ENCODE measurements at places on chromosomes 12 and 14.

DNA sequence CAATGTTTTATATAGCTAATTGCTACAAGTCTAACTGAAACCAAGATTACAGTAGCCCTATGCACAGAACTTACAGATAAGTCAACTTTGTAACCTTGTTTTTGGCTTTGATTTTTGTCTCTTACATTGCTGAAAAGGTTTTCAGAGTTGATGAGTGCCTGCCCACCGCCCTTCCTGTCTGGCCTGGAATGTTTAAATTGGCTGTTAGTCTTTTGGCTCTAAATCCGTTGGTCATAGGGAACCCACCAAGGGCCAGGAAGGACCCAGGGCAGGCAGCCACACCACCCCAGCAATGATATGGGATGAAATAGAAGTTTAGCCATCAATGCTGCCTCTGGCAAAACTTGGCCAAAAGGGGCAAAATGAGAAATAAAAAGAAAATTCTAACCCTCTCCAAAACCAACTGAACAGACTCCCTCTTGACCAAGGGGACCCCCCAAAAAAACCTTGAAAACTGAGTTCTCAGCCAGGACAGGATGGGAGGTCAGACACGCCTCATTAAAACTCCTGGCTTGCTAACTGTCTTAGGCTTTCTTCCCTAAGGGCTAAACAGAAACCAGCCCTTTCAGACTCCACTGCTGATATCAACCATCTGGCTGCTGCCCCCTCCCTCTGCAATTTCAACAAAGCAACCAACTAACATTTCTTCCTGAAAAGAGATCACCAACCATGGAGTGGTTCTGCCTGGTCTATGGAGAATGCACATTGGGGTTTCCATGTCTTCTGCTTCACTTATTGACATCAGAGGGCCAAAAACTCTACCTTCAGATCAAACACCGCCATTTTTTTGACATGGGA lies 242.1 kb upstream of the NOS1 start:
- no peak for DNase-seq

- peak; percentile 94 for DNase-seq
Measured at GRCh38 chr12:113299619-113300237, 35.2 kb downstream of the SLC8B1 start.

DNA sequence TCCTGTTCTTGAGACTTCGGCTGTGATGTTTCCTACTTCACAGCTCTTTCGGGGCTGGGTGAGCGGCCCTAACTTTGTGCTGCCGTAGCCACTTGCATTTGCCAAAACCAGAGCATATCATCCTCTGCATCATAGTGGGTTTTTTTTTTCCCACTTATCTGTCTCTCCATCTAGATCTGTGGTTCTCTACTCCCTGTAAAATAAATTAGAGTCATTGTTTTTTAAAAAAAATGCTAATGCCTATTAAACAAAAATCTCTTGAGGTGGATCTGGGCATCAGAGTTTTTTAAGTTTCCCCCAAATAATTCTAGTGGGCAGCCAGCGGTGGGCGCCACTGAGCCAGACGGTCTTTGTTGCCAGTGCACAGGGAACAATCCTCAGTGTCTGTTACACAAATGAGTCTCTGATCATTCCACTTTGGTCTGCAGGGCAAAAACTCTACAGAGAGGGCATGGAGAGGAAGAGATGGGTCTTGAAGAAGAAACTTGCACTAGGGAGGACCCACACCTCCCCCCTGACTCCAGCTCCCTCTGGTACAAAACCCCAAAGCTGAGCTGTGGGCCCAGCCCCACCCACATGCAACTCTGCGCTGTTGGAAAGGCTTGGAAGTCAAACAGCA lies 62.4 kb upstream of the BCL2L14 start:
- no peak for DNase-seq

DNA sequence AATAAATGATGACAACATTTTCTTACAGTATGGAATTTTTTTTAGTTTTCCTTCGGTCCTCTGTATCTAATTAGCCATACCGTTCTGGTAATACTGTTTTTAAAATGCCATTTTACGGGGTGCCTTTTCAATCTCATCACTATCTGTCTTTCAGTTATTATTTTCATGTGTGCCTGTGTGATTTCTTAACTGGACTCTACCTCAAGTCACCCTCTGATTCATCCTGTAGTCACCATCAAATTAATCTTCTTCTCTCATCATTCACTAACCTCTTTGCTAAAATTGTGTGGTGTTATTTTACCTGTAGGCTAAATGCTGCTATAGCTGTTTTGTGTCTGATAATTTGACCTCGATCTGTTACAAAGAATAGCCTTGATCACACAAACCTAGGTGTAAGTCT lies 16.0 kb upstream of the CCT2 start:
- DNase-seq, result peak; percentile 78

- DNase-seq, result no peak
Measured at GRCh38 chr12:29750131-29750927, 33.4 kb downstream of the TMTC1 start.

GRCh38 chr14:88681755-88682494 lies 110.8 kb downstream of the EML5 start:
- DNase-seq, result no peak

GRCh38 chr14:86196471-86196870 lies 666.5 kb downstream of the FLRT2 start:
- no peak for DNase-seq

DNA sequence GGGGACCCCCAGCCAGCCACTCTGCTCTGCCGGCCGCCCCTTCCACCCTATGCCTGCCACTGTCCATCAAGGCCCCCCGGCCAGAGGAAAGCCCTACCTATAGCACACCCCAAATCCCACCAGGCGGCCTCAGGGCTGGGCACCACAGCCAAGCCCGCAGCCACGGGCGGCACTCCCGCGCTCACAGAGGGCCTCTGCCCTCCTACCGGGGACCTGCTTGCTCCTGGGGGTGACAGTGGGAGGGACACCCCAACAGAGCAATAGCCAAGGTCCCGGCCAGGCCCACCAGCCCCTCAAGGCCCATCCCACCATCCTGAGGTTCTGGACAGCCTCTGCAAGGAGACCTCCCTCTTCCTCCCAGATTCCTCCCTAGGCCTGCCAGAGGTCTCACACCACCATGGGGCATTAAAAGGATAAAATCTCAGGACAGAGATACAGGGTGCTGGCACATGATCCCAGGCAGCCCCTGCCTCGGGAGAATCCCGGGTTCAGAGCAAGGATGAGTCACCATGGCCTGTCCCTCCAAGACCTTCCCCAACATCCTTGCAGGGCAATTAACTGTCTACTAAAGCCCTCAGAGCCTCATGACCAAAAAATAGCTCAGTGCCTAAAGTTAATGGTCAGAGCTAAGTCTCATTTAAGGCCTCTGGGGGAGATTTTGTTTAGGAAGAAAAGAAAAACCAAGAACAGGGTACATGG lies 17.1 kb downstream of the CCDC85C start:
- no peak for DNase-seq

GRCh38 chr12:45668641-45669040 lies 60.9 kb upstream of the ARID2 start:
- no peak for DNase-seq
